ENCODE measurements at places on chromosomes 13 and 19.
A peak's percentile ranks its signal among the peaks of the same experiment; 100 is the strongest.

GRCh38 chr13:67184247-67184646 is 45.9 kb downstream of the PCDH9 start:
- DNase-seq: no peak

DNA sequence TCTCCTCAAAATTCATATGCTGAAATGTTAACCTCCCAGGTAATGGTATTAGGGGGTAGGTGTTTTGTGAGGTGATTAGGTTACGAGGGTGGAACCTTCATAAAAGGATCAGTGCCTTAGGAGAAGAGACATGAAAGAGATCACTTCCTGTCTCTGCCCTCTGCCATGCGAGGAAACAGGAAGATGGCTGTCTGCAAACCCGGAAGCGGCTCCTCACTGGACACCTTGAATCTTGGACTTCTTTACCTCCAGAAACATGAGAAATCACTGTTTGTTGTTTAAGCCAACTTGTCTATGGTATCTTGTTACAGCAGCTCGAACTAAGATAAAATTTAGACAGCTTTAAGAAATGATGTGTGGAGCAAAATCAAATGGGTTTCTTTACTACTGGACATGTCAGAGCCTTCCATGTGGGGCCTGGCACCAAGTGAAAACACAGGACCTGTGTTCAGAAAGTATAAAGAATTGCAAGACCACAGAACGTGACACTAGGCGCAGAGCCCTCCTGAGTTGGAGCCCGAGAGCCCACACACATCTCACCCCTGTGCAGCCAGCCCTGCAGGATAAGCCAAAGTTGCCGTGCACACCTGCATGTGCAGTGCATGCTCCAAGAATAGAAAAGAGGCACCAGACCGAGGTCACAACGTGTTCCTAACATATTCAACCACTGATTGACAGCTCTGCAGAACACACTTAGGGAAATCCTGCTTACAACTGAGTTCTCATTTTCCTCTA is 112.5 kb upstream of the UQCRFS1 start:
- no peak for DNase-seq

GRCh38 chr13:113838711-113839201 is 25.1 kb downstream of the GAS6 start:
- DNase-seq: no peak

GRCh38 chr19:28577233-28577632 is 635.7 kb downstream of the UQCRFS1 start:
- no peak for DNase-seq

GRCh38 chr19:49786376-49786820 is 19.6 kb downstream of the AP2A1 start:
- DNase-seq: no peak

- DNase-seq: no peak
These were observed 1096.8 kb upstream of the PCDH20 start for GRCh38 chr13:62512194-62513141.

DNA sequence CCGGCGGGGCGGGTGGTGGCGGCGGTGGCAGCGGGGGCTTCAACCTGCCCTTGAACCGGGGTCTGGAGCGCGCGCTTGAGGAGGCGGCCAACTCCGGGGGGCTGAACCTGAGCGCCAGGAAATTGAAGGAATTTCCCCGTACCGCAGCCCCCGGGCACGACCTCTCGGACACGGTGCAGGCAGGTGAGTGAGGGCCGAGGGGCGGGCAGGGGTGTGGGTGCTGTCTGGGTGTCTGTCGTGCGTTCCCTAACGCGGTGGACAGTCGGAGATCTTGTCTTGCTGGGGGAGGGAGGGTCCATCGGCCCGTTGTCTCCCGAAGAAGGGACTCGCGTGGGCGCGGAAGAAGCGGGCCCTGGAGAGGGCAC is 533 bp downstream of the LRCH1 start:
- no peak for DNase-seq

DNA sequence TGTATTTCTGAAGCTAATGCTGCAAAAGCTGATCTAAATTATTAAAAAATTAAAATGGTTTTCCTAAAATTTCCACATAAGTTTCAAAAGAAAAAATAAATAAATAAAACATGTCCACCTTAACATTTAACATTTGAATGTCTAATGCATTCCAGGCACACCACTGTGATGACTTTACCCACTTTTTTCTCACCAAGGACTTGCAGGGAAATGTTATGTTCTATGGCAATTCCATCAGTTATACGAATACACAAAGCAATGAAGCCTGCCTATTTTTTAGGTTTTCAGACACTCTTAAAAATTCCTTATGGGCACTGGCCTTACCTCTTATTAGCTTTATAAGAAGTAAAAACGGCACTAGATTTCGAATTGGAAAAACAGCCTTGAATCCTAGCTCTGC is 10.2 kb downstream of the TSC22D1 start:
- no peak for DNase-seq

DNA sequence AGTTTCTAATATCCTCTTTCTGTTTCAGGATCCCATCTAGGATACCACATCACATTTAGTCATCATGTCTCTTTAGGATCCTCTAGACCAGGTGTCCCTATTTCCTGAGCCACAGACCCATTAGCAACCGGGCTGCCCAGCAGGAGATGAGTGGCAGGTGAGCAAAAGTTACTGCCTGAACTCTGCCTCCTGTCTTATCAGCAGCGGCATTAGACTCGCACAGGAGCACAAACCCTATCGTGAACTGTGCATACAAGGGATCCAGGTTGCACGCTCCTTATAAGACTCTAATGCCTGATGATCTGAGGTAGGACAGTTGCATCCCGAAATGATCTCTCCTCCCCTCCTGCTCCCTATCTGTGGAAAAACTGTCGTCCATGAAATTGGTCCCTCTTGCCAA is 7.8 kb upstream of the CEBPG start:
- no peak for DNase-seq

DNA sequence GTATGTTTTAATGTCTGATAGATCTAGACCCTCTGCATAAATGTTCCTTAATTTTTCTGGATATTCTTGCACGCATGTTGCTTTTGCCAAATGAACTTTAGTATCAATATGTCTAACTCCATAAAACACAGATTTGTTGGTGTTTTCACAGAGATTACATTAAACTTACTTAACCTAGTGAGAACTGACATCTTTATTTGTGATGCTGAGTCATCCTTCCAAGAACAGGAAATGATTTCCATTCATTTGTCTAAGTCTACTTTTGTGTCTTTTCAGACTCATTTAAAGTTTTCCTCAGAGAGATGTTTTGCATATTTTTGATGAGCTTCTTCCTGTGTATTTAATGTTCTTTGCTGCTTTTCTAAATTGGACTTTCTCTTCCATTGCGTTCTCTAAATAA is 184.0 kb downstream of the SLC7A1 start:
- DNase-seq: no peak

DNA sequence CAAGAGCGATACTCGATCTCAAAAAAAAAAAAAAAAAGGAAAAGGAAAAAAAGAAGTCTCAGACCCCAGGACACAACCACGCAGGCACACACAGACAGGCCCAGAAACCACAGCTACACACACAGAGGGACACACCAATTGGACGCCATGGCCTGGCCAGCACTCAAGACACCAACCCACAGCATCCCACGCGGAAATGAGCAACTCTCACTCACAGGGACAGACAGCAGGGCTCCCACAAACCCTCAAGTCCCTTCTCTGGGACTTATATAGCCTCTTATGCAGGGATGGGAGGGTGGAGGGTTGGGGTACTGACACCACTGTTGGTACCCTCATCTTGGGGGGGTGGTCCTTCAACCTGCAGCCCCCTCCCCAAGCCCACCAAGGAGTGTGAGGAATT is 5.9 kb downstream of the NOTCH3 start:
- DNase-seq: no peak

GRCh38 chr19:2841855-2842574 is 740 bp downstream of the ZNF555 start:
- DNase-seq: no peak

GRCh38 chr13:110854866-110855265 is 60.0 kb downstream of the ANKRD10 start:
- no peak for DNase-seq

- peak; percentile 98 for DNase-seq
These were observed at the start of gene KRI1 for GRCh38 chr19:10565567-10566407. Gene KRI1, minus strand, starts transcription at chr19:10566010. Its CDS starts 11 bp downstream, at chr19:10565999.

DNA sequence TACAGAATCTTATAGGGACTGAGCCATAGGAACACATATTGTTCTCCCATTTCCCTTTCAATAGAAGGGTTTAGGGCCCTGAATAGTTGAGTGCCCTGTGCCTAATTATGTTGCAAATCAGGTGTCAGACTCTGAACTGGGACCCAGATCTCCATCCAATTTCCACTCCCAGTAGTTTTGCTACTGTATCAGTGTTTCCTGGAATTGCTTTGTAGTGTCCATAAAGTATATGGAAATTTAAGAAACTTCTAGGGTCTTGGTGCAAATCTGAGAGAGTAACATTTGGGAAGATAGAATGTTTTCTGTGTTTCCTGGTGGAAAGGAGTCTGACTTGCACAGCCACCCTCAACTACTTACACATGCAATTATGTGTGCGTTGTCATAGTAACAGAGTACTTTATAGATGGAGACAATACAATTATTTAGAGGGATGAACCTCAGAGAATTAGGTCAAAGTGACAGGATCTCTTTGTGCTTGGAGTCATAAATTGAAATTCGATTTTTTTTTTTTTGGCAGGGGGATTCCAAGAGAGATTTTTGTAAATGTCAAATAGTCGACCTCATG is 646 bp upstream of the SLC10A2 start:
- DNase-seq: no peak

DNA sequence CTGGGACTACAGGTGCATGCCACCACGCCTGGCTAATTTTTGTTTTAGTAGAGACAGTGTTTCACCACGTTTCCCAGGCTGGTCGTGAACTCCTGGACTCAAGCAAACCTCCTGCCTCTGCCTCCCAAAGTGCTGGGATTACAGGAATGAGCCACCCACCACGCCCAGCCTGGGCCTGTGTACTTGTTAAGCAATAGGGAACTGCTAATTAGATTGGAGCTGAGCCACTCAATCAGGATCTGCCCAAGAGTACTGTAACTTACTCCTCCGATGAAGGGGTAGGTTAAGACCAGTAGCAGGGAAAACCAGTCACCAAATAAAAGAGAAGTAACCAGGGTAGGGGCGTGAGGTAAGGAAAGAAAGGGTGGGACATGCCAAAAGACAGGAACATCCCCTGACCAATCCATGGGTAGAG is 2.3 kb downstream of the DDX39A start:
- DNase-seq: no peak

DNA sequence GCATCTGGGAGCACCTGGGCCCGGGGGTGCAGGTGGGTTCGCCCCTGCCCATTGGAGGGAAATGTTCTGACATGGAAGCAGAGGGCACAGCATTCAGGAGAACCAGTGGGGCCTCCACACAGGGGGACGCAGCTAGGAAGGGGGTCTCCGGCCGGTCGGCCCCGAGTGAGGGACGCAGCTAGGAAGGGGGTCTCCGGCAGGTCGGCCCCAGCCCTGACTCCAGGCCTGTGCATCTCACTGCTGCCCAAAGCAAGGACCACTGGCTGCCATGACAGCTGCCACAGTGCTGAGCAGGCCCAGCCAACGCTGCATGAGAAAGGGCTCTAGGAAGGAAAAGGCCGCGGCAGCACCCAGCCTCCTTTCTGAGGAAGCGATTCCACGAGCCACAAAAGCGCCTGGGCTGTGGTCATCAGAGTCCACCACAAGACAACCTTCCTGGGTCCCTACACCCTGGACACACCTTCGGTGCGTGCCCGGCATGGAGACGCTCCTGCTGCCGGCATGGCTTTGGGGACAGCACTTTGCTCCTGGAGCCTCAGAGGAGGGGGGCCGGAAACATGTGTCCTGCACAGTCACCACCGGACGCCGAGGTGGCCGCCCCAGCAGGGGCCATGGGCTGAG is 9.7 kb downstream of the RASA3 start:
- DNase-seq: no peak

GRCh38 chr13:46387064-46387851 is at the start of gene RUBCNL:
Gene RUBCNL, minus strand, starts transcription at chr13:46387252. Its CDS starts 14,777 bp downstream, at chr13:46372475.
- peak; percentile 15 for DNase-seq

DNA sequence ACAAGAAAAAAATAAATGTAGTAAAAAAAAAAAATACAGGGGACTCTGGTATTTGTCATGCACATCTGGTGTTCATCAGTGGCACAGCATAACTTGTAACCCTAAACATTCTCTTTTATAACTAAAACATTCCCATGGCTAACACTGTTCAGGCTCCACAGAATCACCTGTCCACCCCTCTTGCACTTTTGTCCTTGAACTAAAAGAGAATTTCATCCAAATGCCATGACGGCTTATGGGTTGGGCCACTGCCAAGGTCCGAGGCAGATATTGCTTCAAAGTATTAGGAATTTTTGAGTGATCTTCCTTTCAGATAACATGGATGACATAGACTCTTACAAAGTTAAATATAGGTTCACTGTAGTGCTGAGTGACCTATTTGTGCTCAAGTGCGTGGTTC is 25.7 kb upstream of the SERP2 start:
- DNase-seq: no peak

- no peak for DNase-seq
These were observed 573.7 kb downstream of the IRS2 start for GRCh38 chr13:109212650-109213049.

- no peak for DNase-seq
These were observed 2.3 kb downstream of the GAS6 start for GRCh38 chr13:113861433-113862030.

GRCh38 chr13:74070065-74070464 is 64.1 kb downstream of the KLF12 start:
- DNase-seq: no peak

DNA sequence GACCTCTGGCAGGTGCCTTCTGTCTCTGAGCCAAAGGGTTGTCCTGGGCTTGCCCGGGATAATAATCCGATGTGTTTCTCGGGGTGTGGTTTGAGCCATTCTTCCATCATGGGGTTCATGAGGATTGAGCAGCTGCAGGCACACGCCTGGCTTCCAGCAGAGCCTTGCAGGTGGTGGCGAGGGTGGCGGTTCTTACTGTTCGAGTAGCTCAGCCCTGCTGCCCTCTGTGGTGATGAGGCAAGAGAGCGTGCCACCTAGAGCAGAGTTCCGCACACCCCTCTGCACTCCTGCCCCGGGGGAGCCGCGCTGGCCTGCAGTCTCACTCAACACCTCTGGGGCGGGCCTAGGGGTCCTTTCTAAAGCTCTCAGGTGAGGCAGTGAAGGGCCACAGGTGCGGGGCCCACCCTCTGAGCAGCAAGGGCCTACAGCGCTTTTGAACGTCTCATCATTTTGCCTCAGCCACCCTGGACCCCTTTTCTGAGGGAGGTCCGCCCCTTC is 3.8 kb downstream of the SCN1B start:
- DNase-seq: no peak

DNA sequence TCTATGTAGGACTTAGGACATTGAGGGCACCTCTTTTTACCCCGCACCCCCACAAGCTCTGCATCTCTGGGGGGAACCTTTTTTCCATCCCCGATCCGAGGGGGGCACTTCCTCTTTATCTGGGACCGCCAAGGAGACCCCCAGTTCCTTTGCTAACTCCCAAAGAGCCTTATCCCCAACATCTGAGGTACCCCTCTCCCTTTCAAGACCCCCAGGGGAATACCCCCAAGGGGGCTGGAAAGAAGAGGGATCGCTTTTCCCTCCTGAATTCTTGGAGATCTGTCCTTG is 1.1 kb downstream of the TNFSF9 start:
- DNase-seq: no peak

Measured in stimulated activated CD4-positive, alpha-beta T cell treated with anti-CD3 and anti-CD28 coated beads, Interleukin-4, amount 100 ng/mL, for 4 hours (primary cell).